ENCODE measurements at places on chromosomes 13 and 19. TPM values are rescaled to one million over a fixed set of nuclear protein-coding genes. Genes with fewer than 3 reads are reported as not detected.

DNA sequence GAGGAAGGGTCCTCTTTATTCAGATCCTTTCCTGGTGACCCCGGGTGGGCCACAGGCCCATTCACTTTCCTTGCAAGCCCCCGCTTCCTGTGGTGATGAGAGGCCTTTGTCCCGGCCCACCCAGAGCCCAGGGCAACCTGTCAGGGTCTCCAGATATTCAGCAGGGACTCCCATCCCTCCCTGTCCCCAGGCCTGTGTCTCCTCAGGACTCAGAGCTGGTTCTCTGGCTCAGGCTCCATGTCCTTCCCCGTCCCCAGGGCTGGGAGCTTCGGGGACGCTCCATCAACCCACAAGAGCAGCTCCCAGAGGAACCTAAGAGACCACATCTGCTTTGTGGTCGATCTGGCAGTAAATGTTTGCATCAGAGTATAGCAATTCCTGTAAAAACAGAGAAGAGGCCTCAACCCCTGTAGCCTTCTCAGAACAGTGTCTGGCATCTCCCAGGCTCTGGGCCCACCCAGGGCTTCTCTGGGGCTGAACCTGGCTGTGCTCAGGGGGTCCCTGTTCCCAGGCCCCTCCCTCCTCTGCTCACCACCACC lies 7.8 kb downstream of the CEACAM4 start:
- no peak for DNase-seq

- no peak for DNase-seq
Observed at GRCh38 chr13:87779426-87779825, 108.3 kb downstream of the SLITRK5 start.

GRCh38 chr13:48318377-48318811 lies 14.8 kb downstream of the RB1 start:
- peak; percentile 35 for DNase-seq

DNA sequence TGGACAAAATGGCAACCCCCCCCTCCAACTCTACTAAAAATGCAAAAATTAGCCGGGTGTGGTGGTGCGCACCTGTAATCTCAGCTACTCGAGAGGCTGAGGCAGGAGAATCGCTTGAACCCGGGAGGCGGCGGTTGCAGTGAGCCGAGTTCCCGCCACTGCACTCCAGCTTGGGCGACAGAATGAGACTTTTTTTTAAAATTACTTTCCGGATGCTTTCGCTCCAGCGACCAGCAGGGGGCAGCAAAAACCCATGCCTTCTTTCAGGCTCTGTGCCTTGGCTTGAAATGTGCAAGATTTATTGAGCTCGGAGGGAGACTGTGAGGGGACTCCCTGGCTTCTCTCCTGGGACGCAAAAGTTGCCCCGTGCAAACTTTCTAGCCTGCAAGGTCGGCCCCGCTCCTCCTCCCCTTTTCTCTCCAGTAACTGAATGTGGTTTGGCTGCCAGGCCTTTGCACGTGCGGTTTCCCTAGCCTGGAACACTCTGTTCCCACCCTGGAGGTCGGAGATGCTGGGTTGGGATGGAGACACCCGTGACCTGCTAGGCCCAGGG lies 61.4 kb upstream of the NFIC start:
- peak; percentile 61 for DNase-seq

GRCh38 chr13:78102121-78102677 lies 183.6 kb upstream of the EDNRB start:
- DNase-seq = peak; percentile 11

DNA sequence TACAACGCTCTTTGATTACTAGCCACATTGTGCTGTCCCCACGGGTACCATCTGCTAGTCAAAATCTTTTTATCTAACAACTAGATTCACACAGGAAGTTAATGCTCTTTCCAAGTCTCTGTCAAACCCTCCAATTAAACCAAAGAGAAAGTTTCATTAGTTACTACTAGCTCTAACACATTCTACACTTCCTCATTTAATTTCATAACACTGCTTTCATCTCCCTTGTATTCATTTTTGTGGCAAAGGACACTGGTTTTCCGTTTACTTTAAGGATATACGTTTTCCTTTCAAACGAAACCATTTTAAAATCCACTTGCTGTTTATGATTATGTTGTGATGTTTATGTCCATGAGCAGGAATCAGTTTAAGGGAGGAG lies 5.3 kb downstream of the DYRK1B start:
- DNase-seq = no peak

DNA sequence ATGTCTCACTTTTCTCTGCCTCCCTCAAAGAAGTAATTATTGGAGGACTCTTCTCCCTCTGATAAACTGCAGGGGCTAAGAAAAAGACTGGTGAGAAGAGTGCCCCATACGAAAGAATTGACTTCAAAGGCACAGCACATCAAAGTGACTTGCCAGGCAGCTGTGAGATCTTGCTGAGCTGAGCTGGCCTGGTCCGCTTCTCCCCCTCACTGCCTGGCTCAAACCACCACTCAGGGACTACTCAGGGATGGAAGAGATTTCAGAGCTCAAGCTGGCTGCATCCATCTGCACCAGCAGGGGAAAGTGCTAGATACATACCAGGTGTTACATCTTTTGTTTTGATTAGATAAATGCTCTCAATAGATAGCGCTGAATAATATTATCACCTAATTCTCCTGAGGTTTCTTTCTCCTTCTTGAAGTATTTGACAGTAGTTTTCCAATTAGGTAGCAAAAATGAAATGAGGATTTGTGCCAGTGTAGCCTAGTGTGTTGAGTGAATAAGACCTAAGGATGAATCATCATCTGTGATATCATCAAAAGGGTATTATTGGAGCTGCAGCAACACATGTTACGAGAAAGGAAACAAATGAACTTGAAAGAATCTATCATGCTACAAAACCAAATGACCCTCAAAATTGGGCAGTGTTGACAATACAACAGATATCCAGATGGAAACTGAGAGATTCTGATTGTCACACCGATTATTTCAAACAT lies 379.8 kb downstream of the TBC1D4 start:
- no peak for DNase-seq

- DNase-seq = no peak
Observed at GRCh38 chr13:45374917-45375316, 33.9 kb upstream of the TPT1 start.

DNA sequence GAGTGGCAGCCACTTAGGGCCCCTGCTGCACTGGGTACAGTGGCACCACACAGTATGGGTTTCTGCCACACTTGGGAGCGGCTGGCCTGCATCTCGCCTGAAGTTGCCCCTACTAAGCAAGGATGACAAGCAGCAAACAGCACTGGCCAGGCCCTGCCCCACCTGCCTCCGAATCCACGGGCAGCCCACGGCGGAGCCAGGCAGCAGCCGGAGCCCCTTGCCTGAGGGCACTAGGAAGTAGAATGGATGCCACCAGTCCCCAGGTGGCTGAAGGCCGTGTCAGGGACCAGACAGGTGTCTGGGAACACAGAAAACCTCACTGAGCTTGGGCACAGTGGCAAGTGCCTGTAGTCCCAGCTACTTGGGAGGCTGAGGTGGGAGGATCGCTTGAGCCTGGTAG lies 19.4 kb downstream of the MLLT1 start:
- no peak for DNase-seq

DNA sequence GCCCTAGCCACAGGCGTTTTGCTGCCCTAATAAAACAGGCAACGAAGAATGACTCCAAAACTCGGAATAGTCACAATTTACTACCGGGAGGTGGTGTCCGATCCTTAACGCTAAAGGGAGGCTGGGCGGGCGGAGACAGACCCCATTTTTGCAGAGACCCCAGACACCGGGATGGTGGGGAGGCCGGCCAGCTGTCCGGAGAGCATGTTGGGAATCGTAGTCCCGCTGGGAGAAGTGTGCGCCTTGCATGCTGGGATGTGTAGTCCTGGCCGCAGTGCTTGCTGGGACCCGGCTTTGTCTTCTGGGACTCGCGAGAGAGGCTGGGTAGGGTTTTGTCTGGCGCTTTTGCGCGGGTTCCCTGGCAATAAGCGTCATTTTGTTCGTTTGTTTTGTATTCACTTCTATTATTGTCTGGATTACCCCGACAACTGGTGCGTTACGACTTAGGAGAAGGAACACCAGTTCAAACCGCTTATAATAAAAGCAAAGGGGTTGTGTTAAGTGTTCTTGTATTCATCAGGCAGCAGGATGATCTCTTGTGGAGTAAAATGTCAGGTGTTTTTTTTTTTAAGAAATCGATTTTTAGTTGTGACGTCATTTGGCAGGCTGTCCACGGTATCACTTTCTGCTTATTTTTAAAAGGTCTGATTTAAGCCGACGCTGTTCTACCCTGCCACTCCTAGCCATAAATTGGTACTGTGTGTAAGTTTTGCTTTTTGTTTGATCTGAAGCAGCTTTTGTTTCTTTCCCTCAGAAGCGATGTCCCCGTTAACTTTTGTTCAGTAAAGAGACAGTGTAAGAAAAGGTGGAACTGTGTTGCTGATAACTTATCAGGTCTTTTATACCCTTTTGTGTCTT lies 676 bp upstream of the HSPH1 start:
- peak; percentile 97 for DNase-seq

DNA sequence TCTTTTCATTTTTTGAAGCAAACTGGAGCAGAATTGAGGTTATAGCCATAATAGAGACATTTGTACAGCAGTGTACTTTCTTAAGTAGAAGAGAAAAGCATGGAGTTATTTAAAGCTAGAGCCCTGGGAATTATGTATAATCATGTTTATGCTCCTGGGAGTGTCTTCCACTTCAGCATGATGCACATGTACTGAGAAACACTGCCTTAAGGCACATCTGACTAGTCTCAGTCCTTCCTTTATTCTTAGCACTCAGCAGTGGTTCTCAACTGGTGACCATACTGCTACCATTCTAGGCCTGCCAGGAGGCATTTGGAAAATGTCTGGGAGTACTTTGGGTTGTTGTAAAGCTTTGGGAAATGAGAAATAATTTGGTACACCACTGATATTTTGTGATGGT lies 45.8 kb downstream of the VWA8 start:
- DNase-seq = no peak

DNA sequence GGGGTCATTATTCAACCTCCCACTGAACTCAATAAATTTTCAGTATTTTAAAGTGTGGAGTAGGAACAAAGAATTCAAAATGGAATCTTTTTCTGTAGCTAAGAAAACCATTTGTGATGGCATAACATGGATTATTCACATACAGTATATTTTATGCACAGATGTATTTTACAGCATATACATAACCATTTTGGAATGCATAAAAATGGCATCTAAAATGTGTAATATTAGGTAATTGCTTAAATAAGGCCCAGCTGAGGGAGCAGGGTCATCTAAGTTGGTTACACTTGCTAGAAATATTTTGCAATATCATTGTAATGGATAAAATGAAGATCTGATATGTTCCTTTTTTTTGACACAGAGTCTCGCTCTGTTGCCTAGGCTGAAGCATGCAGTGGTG lies 146.9 kb downstream of the LMO7 start:
- DNase-seq = no peak

Gene LILRA1
- polyA plus RNA-seq = 0.23 TPM

Gene CDX2
- polyA plus RNA-seq = 6.9 TPM

Gene PROZ
- polyA plus RNA-seq = not detected

Gene HRC
- 0.53 TPM for polyA plus RNA-seq

Gene ATP8B3
- 0.56 TPM for polyA plus RNA-seq

Data from pancreas (tissue), 10 donors.